ENCODE measurements at places on chromosomes 3 and 15.

- no peak for DNase-seq
These were observed 67.9 kb downstream of the IGSF11 start for GRCh38 chr3:118966700-118967099.

DNA sequence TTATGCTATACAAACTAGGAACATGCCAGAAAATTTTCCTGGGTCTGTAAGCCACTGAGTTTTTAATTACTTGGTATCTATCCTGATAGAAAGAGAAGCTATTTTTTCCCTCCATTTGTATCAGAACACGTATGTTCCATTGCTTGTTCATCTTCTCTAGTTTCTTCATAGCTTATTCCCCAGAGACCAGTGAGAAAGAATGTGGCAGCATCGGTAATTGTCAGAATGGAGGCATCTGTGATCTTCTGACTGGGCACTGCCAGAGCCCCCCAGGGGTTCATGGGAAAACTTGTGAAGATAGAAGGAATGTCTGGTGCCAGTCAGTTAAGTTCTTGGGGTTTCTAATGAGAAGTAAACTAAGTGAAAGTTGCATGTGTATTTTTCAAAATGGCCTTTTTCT lies 720.2 kb upstream of the GOLIM4 start:
- DNase-seq: no peak

DNA sequence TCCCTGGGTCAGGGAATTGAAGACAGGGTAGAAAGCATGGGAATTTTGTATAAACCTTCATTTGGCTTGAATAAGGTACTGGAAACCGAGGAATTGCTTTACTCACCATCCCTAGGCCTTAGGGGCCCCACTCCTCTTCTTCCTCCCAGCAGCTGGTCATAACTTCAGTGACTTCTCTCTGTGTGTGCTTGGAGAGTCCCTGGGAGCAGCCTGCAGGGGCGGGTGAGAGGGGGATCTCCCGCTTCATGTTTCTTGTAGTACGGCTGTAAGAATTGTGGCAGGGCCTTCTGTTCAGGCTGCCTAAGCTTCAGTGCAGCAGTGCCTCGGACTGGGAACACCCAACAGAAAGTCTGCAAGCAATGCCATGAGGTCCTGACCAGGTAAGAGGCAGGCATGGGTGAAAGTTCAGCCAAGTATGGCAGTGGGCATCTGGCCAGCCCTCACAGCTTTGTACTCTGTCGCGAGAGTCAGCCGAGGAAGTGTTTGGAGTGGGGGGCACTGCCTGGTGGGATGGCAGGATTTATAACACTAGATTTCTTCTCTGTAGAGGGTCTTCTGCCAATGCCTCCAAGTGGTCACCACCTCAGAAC lies 1.7 kb upstream of the DNAJC17 start:
- DNase-seq: peak; percentile 15

DNA sequence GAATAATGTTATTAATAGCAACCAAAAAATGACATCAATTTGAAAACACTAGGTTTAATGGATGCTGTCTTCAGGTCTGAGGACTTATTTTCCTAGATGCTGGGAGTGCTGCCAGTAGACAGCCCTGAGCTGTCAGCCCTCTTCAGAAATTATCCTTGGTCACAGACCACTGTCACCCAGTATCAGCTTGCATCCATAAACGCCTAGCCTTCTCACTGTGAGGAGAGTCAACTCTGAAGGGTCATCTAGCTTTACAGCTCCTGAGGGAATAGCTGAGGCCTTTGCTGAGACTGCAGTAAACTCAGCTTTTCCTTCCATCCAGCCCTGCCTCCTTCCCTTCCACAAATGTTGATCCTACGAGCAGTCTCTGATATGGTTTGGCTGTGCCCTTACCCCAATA lies 19.4 kb upstream of the MNS1 start:
- peak; percentile 35 for DNase-seq

DNA sequence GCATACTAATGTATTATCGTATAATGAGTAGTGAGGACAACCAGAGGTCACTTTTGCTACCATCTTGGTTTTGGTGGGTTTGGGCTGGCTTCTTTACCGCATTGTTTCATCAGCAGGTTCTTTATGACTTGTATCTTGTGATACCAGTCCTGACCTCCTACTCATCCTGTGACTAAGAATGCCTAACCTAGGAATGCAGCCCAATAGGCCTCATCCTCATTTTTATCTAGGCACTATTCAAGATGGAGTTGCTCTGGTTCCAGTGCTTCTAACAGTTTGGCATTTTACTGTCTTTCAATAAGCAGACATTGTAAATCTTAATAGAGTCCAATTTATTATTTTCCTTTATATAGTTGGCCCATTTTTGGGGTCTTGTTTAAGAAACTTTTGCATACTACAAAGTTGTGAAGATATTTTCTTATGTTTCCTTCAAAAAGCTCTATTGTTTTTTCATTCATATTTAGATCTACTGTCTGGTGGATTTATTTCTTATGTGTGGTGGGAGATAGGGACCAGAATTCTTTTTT lies 60.8 kb upstream of the RNU6-1 start:
- no peak for DNase-seq

- DNase-seq: no peak
These were observed 118.3 kb downstream of the FNDC3B start for GRCh38 chr3:172157564-172158258.

- DNase-seq: no peak
These were observed 22.6 kb upstream of the TEX9 start for GRCh38 chr15:56342653-56343052.

Data from nephron progenitor cell (in vitro differentiated cells).